ENCODE measurements at places on chromosomes 16 and 17.

DNA sequence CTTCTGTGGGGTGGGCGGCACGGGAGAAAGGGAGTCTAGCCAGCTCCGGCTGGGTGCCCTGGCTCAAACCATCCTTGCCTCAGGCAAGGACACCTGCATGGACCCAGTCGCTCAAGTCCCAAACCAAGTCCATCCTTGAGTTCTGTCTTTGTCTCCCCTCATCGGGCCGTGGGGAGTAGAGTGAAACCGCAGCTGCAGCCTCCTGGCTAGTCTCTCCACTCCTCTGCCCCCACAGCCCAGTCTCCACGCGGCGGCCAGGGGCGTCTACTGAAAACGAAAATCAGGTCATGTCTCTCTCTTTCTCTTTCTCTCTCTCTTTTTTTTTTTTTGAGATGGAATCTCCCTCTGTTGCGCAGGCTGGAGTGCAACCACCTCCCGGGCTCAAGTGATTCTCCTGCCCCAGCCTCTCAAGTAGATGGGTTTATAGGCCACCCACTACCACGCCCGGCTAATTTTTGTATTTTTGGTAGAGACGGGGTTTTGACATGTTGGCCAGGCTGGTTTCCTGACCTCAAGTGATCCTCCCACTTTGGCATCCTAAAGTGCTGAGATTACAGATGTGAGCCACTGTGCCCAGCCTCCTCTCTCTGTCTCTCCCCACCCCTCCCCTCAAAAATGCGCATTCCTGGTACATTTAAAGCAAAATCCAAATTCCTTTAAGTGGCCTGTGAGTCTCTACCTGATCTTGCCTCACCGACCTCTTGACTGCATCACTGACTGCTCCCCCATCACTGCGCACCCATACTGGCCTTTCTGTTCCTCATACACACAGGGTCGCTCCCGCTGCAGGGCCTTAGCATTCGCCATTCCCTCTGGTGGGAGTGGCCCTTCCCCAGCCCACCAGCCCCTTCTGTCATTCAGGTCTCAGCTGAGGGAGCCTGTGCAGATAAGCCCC lies 17.7 kb upstream of the RMI2 start:
- no peak for DNase-seq

DNA sequence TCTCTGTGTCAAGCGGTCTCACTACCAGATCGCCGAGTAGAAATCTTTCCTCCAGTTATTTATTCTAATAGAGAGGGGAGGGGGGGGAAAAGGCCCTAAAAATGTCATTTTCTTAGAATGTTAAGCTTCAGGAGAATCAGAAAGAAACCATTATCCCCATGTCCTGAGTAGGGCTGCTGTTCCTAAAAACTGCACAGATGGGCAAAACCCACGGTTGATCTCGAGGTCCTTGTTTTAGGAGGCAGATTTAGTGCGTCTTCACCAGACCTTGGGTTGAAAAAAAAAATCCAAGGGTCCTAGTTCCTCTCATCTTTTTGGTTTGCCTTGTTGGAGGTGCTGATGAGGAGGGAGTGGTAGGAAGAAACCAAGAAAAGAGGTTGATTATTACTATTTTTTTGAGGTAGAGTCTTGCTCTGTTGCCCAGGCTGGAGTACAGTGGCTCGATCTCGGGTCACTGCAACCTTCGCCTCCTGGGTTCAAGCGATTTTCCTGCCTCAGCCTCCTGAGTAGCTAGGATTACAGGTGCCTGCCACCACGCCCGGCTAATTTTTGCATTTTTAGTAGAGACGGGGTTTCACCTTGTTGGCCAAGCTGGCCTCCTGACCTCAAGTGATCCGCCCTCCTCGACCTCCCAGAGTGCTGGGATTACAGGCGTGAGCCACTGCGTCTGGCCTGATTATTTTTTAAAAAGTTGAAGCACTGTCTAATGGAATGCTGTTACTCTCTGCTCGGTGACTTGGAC lies 1.4 kb downstream of the CBFB start:
- DNase-seq, result no peak

DNA sequence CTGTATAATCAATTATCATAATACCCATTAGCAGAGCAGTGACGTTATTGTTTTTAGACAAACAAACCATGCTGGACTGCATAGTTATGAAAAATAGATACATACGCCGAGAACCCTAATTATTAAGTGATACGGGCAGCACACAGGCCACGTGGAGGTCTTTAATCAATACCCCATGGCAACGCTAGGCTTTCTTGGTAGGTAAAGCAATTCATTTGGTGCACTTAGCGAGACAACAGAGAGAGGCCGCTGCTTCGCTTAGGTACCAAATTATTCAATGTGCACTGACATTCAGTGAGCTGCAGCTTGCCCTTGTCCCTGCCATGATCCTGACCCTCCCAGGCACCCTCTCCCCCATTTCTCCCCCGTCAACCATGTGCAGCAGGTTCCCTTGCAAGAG lies 12.9 kb downstream of the SALL1 start:
- no peak for DNase-seq

DNA sequence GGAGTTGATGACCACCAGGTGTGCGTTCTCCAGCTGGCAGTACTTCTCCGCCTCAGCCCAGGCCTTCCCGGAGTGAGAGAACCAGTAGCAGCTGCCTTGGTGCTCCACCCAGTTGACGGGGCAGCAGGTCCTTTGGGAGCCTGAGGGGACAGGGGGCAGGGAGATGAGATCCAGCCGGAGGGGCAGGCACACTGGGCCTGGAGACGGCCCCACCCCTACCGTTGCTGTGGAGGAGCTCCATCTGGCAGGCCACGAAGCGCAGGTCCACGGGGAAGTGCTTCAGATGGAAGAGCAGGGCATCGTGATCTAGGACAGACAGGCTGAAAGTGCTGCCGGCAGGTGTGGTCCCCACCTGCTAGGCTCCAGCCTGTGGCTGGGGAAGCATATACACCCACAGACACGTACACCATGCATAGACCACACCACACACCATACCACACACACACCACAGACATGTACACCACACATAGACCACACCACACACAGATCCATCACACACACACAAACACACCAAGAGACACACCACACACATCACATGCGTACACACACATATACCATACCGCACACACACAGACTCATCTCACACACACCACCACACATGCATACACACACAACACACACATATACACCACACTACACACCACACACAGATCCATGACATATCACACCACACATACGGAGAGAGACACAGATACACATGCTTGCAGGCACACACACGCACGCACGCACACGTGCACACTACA lies 7.4 kb downstream of the ASGR2 start:
- DNase-seq, result no peak

DNA sequence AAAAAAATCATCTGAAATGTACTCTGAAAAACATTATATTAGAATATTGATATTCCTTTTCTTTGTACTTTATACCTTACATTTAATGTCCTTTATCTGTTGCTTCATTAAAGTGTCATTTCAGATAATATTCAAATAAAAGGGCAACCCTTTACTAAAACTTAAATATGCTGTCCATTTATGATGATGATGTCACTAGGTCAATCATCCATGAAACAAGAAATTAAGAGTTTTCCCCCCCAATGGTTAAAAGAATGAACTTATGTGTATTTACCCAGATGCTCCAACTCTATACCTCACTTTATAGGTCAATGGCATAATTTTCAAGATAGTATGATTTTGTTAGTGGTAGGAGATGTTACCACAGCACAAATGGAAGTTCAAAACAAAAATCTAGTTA lies 15.3 kb downstream of the APPBP2 start:
- DNase-seq, result no peak

- DNase-seq, result no peak
These were observed 213.6 kb upstream of the MAF start for GRCh38 chr16:79814124-79814523.

GRCh38 chr16:80656711-80657150 lies 115.9 kb downstream of the DYNLRB2 start:
- no peak for DNase-seq
